ENCODE measurements at places on chromosomes 13 and 19. TPM values are rescaled to one million over a fixed set of nuclear protein-coding genes. Genes with fewer than 3 reads are reported as not detected.

The TSSK6 gene
- 1.3 TPM for total RNA-seq

The APOC1 gene
- not detected for total RNA-seq

The KLHL1 gene
- total RNA-seq = not detected

The KLK4 gene
- not detected for total RNA-seq

The ADAMTSL5 gene
- total RNA-seq = 1.8 TPM

The SELENOV gene
- not detected for total RNA-seq

The NXNL1 gene
- total RNA-seq = not detected

The CYP2A7 gene
- total RNA-seq = not detected

The FAM83E gene
- 0.06 TPM for total RNA-seq

The ZNF546 gene
- 4.2 TPM for total RNA-seq

The GARIN5A gene
- total RNA-seq = 8.6 TPM

The ZNF560 gene
- 0.02 TPM for total RNA-seq

All from H4 (cell line).